Left lung (tissue), 14 donors: ENCODE measurements at places on chromosomes 5 and 9. TPM values are rescaled to one million over a fixed set of nuclear protein-coding genes. Genes with fewer than 3 reads are reported as not detected.

LAMC3 gene
- 23.4 TPM for total RNA-seq

GRCh38 chr5:73268826-73269225 is 95.8 kb downstream of the TMEM174 start:
- no peak overlapping the region for H3K27ac ChIP-seq
- H3K4me3 ChIP-seq, result no peak overlapping the region
- H3K4me1 ChIP-seq, result no peaks in the 10 kb centered on the region
- DNase-seq, result no peak
- H3K36me3 ChIP-seq, result no peaks in the 10 kb centered on the region

GRCh38 chr9:133830310-133830709 is 92.2 kb upstream of the SARDH start:
- H3K4me1 ChIP-seq, result no peaks in the 10 kb centered on the region
- no peak overlapping the region for H3K27ac ChIP-seq
- no peak overlapping the region for H3K4me3 ChIP-seq
- H3K27me3 ChIP-seq, result no peaks in the 10 kb centered on the region
- DNase-seq, result no peak

MAP3K1 gene
- 20.6 TPM for total RNA-seq

DNA sequence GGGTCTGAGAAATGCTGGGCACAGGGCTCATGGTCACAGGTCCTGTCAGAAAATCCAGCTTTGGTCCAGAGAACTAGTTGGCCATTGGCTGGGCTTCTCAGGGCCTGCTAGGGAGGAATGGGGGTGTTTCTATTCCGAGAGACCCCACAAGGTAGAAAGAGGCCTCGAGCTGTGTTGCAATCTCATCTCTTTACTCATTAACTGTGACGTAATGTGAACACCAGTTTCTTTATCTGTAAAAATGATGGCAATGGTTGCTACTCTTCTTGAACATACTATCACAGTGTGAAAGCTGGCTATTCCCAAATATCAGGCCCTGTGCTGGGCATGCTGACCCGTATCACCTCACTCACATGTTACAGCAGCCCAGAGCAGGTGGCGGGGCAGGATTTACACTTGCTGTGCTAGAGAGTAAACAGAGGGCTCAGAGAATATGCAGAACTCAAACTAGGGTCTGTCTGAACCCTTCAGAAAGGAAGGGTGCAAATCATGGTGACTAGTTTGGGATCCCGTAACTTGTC is 35.7 kb upstream of the SLC25A51 start:
- no peak for DNase-seq
- H3K27me3 ChIP-seq, result no peaks in the 10 kb centered on the region
- no peak overlapping the region for H3K4me3 ChIP-seq
- H3K4me1 ChIP-seq, result peaks cover 28% of the 10 kb centered on the region
- H3K36me3 ChIP-seq, result no peaks in the 10 kb centered on the region

GRCh38 chr5:14810928-14811572 is 60.5 kb downstream of the ANKH start:
- H3K4me1 ChIP-seq, result peaks cover 19% of the 10 kb centered on the region
- no peak overlapping the region for H3K4me3 ChIP-seq
- no peaks in the 10 kb centered on the region for H3K36me3 ChIP-seq
- no peak overlapping the region for H3K27ac ChIP-seq
- no peak for DNase-seq

- peaks cover 5% of the 10 kb centered on the region for H3K4me1 ChIP-seq
- H3K27ac ChIP-seq, result no peak overlapping the region
- no peaks in the 10 kb centered on the region for H3K36me3 ChIP-seq
- no peak overlapping the region for H3K4me3 ChIP-seq
- no peaks in the 10 kb centered on the region for H3K27me3 ChIP-seq
Measured at GRCh38 chr9:16133556-16134227, 580.8 kb downstream of the CCDC171 start.
